ENCODE measurements at places on chromosomes 16 and 17. TPM values are rescaled to one million over a fixed set of nuclear protein-coding genes. Genes with fewer than 3 reads are reported as not detected.

Gene HEATR9
- not detected for total RNA-seq

Gene NUDT7
- total RNA-seq: 5.2 TPM

Gene CNEP1R1
- total RNA-seq: 14.6 TPM

Gene CD2BP2
- 51.8 TPM for total RNA-seq

Gene DNAI2
- total RNA-seq: not detected

Gene SOX8
- 5.2 TPM for total RNA-seq

Gene TEX19
- total RNA-seq: 2.1 TPM

Gene LRRC75A
- 2.3 TPM for total RNA-seq

Gene PMFBP1
- 5.6 TPM for total RNA-seq

Gene FOXN1
- not detected for total RNA-seq

Gene TP53
- 110 TPM for total RNA-seq

Gene EXOC3L1
- total RNA-seq: 0.30 TPM

Gene KRTAP4-4
- not detected for total RNA-seq

Gene CDRT15L2
- total RNA-seq: not detected

- H3K4me1 ChIP-seq: no peaks in the 10 kb centered on the region
- H3K4me3 ChIP-seq: no peak overlapping the region
- no peaks in the 10 kb centered on the region for H3K27me3 ChIP-seq
- no peak overlapping the region for H3K27ac ChIP-seq
- no peak for DNase-seq
- H3K36me3 ChIP-seq: no peaks in the 10 kb centered on the region
Observed at GRCh38 chr17:41625602-41626001, 1.2 kb upstream of the KRT17 start.

DNA sequence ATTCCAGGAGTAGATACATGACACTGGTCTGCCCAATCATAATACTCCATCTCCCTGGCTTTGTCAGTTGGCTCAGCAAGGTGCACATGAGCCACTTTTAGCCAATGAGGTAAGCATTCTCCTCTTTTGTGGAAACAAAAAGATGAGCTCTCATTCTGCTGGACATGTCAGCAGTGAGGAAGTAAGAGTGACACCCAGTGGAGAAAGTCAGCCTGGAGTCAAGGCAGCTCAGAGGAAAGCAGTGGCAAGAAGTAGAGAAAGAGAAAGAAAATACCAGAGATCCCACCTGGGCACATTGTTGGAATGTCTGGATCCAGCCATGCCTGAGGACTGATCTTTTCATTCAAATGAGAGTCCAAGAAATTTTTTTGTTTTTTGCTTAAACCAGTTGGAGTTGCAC lies 496.9 kb upstream of the C16orf82 start:
- no peaks in the 10 kb centered on the region for H3K4me1 ChIP-seq
- H3K4me3 ChIP-seq: no peak overlapping the region
- DNase-seq: no peak
- H3K27ac ChIP-seq: no peak overlapping the region

GRCh38 chr16:11333702-11334101 lies 11.6 kb upstream of the RMI2 start:
- no peaks in the 10 kb centered on the region for H3K27me3 ChIP-seq
- DNase-seq: no peak
- peaks cover 7% of the 10 kb centered on the region for H3K4me1 ChIP-seq
- H3K4me3 ChIP-seq: no peak overlapping the region
- H3K36me3 ChIP-seq: no peaks in the 10 kb centered on the region
- H3K27ac ChIP-seq: no peak overlapping the region

GRCh38 chr17:14361470-14361869 lies 60.6 kb downstream of the HS3ST3B1 start:
- no peaks in the 10 kb centered on the region for H3K4me1 ChIP-seq
- no peaks in the 10 kb centered on the region for H3K36me3 ChIP-seq
- H3K27ac ChIP-seq: no peak overlapping the region
- no peak for DNase-seq
- no peaks in the 10 kb centered on the region for H3K27me3 ChIP-seq

DNA sequence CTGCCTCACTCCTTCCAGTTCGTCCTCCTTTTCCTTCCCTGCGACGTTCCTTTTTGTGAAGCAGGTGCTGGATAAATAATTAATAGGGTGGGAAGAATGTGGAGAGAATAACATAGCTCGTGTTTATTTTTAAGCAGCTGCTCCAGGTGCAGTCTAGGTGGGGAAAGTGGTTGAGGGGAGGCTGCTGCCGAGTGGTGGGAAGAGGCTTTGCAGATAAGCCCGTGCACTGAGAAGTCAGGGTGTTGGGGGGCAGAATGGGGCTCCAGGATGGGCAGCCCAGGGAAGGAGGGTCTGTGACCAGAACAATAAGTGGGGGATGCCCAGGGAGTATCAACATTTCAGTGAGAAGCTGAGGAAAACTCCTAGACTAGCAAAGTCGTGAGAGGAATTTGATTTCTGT lies 300.5 kb downstream of the CPPED1 start:
- no peak for DNase-seq
- H3K4me1 ChIP-seq: 0 out of 2 replicates have a peak, but pooled peaks cover 3% of the 10 kb centered on the region
- no peaks in the 10 kb centered on the region for H3K27me3 ChIP-seq
- no peak overlapping the region for H3K27ac ChIP-seq
- H3K36me3 ChIP-seq: no peaks in the 10 kb centered on the region

- H3K36me3 ChIP-seq: no peaks in the 10 kb centered on the region
- peaks cover 11% of the 10 kb centered on the region for H3K4me1 ChIP-seq
- no peak overlapping the region for H3K27ac ChIP-seq
Observed at GRCh38 chr16:4411684-4412083, 4.7 kb downstream of the CORO7 start.

DNA sequence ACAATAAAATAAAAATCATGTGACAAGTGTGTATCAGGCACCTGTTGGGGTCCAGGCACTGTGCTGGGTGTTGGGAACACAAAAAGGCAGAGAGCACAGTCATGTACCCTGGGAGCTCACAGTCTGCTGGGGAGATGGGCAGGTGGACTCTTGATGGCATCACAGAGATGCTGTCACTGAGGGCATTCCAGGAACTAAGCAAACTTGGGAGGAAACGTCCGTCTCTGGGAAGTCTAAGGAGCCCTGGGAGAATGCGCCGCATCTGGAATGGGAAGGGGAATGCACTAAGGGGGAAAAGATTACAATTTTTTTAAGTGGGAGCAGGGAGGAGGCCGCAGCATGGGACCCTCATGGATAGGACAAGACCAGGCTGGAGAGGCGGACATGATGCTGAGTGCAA lies 80.9 kb upstream of the ZNF423 start:
- DNase-seq: no peak
- H3K36me3 ChIP-seq: no peaks in the 10 kb centered on the region
- H3K4me3 ChIP-seq: no peak overlapping the region
- H3K27me3 ChIP-seq: peaks cover 4% of the 10 kb centered on the region
- no peak overlapping the region for H3K27ac ChIP-seq

GRCh38 chr16:81790830-81791435 lies 11.8 kb downstream of the PLCG2 start:
- H3K4me1 ChIP-seq: no peaks in the 10 kb centered on the region
- no peak overlapping the region for H3K27ac ChIP-seq
- no peak for DNase-seq
- no peaks in the 10 kb centered on the region for H3K36me3 ChIP-seq
- H3K4me3 ChIP-seq: no peak overlapping the region

DNA sequence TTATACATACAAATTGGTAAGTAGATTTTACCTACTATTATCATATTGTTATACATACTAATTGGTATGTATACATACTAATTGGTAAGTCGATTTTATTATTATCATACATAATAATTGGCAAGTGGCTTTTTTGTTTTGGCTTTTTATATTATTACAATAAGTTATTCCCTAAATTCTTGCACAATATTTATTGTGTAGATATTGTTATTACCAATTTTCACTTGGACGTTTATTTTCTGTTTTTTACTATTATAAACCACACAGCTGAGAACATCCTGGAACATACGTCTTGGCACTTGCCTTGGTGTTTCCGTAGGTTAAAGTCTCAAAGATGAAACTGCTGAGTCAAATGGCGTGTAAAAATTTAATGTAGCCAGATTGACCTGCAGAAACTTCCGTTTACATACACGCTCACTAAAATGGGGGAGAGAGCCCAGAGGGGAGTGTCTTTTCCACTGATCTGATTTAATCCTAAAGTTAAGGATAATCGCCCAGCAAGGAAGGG lies 18.9 kb downstream of the GNGT2 start:
- no peak for DNase-seq
- H3K4me1 ChIP-seq: peaks cover 13% of the 10 kb centered on the region
- H3K36me3 ChIP-seq: no peaks in the 10 kb centered on the region
- H3K27me3 ChIP-seq: no peaks in the 10 kb centered on the region

DNA sequence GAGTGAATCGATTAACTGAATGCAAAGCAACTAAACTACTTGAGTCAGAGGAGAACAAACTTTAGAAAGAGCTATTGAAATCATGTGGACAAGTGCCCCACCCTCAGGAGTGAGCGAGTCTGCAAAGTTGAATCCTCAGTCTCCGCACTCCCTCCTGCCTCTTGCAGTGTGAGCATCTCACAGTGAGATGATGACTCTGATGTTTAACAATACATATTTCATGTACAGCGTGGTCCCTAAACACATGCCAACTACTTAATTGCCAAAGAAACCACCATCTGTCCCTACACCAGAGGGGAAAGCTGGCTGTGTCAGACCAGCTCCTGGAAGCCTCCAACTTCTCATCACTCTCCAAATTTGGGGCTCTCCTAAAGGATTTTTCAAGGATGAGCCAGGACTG lies 31.2 kb downstream of the PIMREG start:
- H3K4me1 ChIP-seq: peaks cover 18% of the 10 kb centered on the region
- H3K27me3 ChIP-seq: no peaks in the 10 kb centered on the region
- no peak for DNase-seq
- no peak overlapping the region for H3K27ac ChIP-seq
- H3K4me3 ChIP-seq: no peak overlapping the region

- no peaks in the 10 kb centered on the region for H3K27me3 ChIP-seq
- no peak overlapping the region for H3K4me3 ChIP-seq
- H3K36me3 ChIP-seq: no peaks in the 10 kb centered on the region
- DNase-seq: no peak
- no peak overlapping the region for H3K27ac ChIP-seq
Observed at GRCh38 chr17:57006040-57006439, 28.1 kb downstream of the SCPEP1 start.

GRCh38 chr16:14522671-14523070 lies 107.4 kb downstream of the PARN start:
- no peaks in the 10 kb centered on the region for H3K27me3 ChIP-seq
- H3K4me1 ChIP-seq: no peaks in the 10 kb centered on the region
- no peaks in the 10 kb centered on the region for H3K36me3 ChIP-seq
- DNase-seq: no peak
- H3K4me3 ChIP-seq: no peak overlapping the region

GRCh38 chr16:77113835-77114234 lies 77.2 kb upstream of the MON1B start:
- DNase-seq: no peak
- peaks cover 20% of the 10 kb centered on the region for H3K27me3 ChIP-seq
- H3K36me3 ChIP-seq: no peaks in the 10 kb centered on the region

GRCh38 chr16:50270510-50271147 lies 4.3 kb downstream of the ADCY7 start:
- H3K4me1 ChIP-seq: peaks cover 21% of the 10 kb centered on the region
- no peaks in the 10 kb centered on the region for H3K36me3 ChIP-seq
- no peak overlapping the region for H3K27ac ChIP-seq
- DNase-seq: no peak

- H3K27ac ChIP-seq: no peak overlapping the region
- no peak for DNase-seq
- no peaks in the 10 kb centered on the region for H3K27me3 ChIP-seq
- no peaks in the 10 kb centered on the region for H3K4me1 ChIP-seq
- no peak overlapping the region for H3K4me3 ChIP-seq
Observed at GRCh38 chr16:69157196-69157595, 24.7 kb downstream of the UTP4 start.

- no peak for DNase-seq
- no peaks in the 10 kb centered on the region for H3K36me3 ChIP-seq
- H3K27ac ChIP-seq: no peak overlapping the region
- no peaks in the 10 kb centered on the region for H3K27me3 ChIP-seq
- H3K4me1 ChIP-seq: no peaks in the 10 kb centered on the region
Observed at GRCh38 chr16:65754820-65755691, 611.4 kb upstream of the CDH5 start.

- no peak overlapping the region for H3K4me3 ChIP-seq
- H3K27ac ChIP-seq: no peak overlapping the region
- no peaks in the 10 kb centered on the region for H3K36me3 ChIP-seq
- no peaks in the 10 kb centered on the region for H3K4me1 ChIP-seq
Observed at GRCh38 chr17:74639704-74640151, 16.2 kb upstream of the CD300E start.

- peak overlapping the region; percentile 77 for H3K27ac ChIP-seq
- DNase-seq: no peak
- H3K36me3 ChIP-seq: peaks cover 24% of the 10 kb centered on the region
- peaks cover 70% of the 10 kb centered on the region for H3K4me1 ChIP-seq
Observed at GRCh38 chr17:8153031-8153451, 837 bp upstream of the PER1 start.

- no peak overlapping the region for H3K4me3 ChIP-seq
- H3K36me3 ChIP-seq: no peaks in the 10 kb centered on the region
- peaks cover 18% of the 10 kb centered on the region for H3K4me1 ChIP-seq
- no peaks in the 10 kb centered on the region for H3K27me3 ChIP-seq
- DNase-seq: no peak
Observed at GRCh38 chr16:20941636-20941926, 41.0 kb downstream of the LYRM1 start.

- DNase-seq: no peak
- H3K36me3 ChIP-seq: peaks cover 8% of the 10 kb centered on the region
- H3K4me1 ChIP-seq: peaks cover 25% of the 10 kb centered on the region
- H3K4me3 ChIP-seq: no peak overlapping the region
Observed at GRCh38 chr16:30925632-30925987, 2.2 kb downstream of the FBXL19 start.

DNA sequence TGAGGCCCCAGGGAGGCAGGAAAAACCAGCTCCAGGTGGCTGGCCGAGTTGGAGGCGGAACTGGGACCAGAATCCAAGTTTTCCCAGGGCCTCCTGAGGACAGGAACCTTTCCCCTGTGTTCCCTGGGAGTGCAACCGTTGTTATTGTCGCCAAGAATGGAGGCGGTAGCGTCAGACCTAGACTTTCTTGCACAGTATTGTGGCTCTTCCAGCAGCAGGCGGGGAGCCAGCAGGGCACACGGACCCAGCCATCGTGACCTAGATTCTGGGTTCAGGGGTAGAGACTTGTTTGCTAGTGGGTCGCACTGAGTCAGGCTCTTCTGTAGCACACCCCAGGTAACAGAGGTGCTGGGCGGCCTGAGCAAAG lies 667 bp upstream of the KIF19 start:
- no peak overlapping the region for H3K4me3 ChIP-seq
- no peak overlapping the region for H3K27ac ChIP-seq
- 0 out of 2 replicates have a peak, but pooled peaks cover 5% of the 10 kb centered on the region for H3K27me3 ChIP-seq
- no peak for DNase-seq
- no peaks in the 10 kb centered on the region for H3K36me3 ChIP-seq
- H3K4me1 ChIP-seq: no peaks in the 10 kb centered on the region
